ENCODE measurements at places on chromosomes 13 and 19.

DNA sequence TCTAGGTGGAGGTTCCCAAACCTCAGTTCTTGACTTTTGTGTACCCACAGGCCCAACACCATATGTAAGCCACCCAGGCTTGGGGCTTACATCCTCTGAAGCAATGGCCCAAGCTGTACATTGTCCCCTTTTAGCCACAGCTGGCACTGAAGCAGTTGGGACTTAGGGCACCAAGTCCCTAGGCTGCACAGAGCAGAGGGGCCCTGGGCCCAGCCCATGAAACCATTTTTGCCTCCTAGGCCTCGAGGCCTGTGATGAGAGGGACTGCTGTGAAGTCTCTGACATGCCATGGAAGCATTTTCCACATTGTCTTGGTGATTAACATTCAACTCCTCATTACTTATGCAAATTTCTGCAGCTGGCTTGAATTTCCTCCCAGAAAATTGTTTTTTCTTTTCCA, 30.2 kb downstream of the ING1 start:
- DNase-seq: no peak

- no peak for DNase-seq
Observed at GRCh38 chr13:97259798-97260714, 37.9 kb downstream of the MBNL2 start.

GRCh38 chr13:40102360-40102727, 446.9 kb downstream of the COG6 start:
- no peak for DNase-seq

DNA sequence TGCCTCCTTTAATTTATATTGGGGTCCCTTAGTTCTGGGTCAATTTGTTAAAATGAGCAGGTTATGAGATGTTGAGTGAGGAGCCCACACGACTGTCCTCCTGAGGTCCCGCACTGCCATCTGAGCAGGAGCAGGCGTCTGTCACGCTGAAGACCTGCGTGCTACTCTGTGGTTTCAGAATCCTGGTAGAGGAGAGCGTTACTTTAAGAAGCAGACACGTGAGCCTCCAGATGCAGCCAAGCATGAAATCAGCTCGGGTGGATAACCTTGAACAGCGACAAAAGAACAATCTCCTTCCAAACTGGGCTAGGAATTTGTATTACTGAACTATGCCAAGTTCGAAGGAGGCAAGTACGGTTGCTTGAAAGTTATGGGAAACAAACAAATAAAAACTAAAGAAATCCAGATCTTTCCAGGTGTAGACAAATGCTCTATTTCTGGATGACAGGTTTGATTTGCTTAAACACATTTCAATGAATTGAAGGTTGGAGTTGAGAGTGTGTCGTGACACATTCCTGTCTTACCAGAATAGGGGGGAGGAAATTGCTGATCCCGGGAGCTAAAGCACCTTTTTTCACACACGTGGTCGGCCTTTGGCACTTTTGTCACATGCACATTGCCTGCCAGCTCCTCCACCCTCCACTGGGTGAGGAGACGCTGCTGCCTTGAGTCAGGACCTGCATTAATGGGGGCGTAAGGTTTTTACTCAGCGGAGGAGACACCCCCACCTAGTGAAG, 945.5 kb upstream of the SLC10A2 start:
- no peak for DNase-seq

- DNase-seq: peak; percentile 68
Observed at GRCh38 chr19:16417660-16418596, 53.8 kb downstream of the EPS15L1 start.

DNA sequence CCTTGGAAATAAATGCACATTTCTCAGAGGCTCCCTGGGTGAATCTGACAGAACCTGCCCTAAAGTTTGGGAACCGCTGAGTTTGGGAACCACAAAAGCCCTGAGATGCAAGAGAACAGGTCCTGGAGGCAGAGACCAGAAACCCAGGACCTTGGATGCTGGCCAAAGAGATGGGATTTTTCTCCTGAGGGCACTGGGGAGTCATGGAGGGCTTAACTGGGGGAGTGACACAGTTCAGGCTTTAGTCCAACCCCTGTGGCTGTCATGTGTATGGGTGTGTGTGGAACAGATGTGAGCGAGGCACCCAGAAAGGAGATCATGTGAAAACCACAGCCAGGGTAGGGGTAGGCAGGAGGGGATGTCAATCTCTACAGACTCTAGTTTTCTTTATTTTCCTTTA, 3.9 kb upstream of the NCCRP1 start:
- DNase-seq: no peak

DNA sequence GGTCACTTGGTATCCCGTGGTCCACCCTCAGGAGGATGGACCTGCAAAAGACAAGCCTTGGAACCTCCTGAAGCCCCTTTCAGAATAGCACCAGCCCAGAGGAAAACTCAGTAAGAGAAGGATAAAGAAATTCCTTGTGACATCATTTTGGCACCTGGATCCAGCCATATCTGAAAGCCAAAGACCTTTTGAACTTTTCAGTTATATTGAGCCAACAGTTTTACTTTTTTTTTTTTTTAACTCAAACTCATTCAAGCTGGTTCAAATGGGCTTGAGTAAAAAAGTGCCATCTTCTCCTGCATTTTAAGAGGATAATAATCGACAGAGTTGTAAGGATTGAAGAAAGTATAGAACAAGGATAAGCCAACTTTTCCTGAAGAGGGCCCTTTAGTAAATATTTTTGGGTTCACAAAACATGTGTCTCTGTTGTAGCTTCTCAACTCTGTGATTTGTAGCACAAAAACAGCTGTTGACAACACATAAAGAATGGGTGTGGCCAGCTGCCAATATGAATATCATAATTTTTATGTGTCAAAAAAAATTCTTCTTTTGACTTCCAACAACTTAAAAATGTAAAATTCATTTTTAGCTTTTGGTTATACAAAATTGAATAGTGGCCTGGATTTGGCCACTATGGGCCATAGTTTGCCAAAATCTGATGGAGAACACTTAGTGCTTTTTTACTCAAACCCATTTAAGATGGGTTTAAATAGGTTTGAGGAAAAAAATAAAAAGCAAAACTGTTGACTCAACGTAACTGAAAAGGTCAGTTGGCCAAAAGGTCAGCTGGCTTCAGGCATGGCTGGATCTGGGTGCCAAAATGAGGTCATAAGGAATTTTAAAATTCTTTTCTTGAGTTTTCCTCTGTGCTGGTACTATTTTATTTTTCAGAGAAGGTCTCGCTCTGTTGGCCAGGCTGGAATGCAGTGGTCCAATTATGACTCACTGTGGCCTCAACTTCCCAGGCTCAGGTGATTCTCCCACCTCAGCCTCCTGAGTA, 50.7 kb downstream of the ACSBG2 start:
- no peak for DNase-seq

DNA sequence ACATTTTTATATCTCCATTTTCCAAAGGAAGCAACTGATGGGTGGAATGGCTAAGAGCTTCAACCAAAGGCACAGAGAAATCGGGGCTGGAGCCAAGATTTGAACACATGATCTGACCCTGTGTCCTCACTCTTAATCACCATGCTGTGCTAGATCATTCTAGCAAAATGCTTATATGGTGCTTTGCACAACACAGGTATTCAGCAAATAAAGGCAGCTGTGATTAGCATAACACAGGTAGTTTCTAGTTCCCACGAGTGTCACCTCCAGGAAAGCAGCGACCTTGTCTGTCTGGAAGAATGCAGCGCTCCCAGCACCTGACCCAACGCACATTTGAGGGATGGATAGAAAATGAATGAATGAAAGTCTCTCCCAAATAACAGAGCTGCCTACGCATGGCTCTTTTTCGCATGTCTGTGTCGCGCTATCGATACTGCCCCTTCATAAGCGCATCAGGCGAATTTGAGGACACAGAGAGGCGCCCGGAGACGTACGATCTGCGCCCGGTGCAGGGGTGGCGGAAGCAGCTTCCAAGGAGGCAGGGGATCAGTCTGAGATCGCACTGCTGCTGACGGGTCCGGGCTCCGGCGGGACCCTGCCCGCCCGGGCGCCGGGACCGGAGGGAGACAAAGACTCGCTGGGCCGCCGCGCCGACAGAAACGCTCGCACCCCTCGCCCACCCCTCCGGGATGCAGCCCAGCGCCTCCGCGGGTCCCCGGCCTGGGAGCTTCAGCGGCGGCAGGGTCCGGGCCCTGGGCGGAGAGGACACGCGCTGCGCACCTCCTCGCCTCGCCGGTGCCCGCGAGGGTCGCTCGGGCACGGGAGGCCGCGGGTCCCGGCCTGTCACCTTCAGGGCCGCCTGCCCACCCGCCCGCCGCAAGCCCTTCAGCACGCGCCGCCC, 609 bp downstream of the EPS15L1 start:
- peak; percentile 53 for DNase-seq

DNA sequence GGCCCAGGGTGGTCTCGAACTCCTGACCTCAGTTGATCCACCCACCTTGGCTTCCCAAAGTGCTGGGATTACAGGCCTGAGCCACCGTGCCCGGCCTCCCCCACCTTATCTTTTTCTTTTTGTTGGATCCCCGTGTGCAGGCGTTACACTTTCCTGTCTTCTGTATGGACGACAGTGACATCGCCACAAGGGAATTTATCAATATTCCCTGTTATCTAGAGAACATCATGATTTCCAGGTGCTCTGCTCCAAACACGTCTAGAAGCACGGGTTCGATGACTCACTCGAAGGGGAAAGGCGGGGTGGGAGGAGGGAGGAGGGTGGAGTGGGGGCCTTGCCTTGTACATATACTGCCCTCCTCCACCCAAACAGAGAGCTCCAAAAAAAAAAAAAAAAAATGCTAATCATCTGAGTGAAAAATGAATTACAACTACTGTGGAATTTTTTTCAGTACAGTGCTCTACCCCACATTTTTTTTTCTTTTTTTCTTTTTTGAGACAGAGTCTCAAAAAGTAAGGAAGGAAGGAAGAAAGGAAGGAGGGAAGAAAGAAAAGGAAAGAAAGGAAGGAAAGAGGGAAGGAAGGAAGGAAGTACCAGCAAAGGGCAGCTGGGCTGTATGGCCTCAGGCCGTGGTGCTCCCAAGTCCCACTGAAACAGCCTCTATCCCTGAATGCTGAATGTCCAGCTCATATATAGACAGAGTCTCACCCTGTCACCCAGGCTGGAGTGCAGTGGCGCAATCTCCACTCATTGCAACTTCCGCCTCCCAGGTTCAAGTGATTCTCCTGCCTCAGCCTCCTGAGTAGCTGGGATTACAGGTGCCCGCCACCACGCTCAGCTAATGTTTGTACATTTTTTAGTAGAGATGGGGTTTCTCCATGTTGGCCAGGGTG, 36.8 kb downstream of the INSR start:
- no peak for DNase-seq

GRCh38 chr13:26011996-26012821, 39.6 kb downstream of the SHISA2 start:
- peak; percentile 86 for DNase-seq

DNA sequence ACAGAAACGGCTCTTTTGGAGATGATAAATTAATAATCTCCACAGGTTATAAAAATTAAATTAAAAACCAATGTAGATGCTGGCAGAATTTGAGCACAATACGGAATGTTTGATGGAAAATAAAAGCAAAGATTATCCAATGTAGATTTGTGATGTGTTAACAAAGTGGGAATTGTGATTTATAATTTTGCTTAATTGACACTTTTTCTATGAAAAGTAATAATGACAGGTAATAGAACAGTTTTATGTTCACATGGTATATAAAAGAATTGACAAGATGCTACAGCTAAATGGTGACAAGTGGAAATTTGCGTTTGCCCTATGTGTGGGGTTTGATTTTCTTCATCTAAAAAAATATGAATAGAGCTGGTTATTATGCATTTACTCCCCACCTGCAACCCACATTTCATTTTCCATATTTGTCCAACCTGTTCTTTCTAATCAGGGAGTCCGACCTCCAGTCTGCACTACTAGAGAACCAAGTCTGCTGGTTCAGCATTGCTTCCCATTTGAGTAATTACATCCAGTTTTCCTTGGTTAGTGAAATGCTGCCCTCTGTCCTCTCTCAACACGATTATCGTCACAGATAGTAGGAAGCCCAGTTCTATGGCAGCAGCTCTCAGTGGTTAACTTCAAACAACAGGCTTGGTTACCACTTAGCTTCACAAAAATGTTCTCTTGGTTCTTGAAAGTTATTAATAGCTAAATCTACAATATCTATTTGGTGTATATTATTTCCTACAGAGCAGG, 61.4 kb upstream of the SLITRK1 start:
- DNase-seq: no peak

GRCh38 chr19:46016426-46017094, 6.3 kb downstream of the PGLYRP1 start:
- peak; percentile 93 for DNase-seq

GRCh38 chr13:87810391-87810801, 139.2 kb downstream of the SLITRK5 start:
- DNase-seq: no peak

- DNase-seq: peak; percentile 14
Observed at GRCh38 chr19:35352177-35352447, 4.4 kb downstream of the FFAR1 start.

DNA sequence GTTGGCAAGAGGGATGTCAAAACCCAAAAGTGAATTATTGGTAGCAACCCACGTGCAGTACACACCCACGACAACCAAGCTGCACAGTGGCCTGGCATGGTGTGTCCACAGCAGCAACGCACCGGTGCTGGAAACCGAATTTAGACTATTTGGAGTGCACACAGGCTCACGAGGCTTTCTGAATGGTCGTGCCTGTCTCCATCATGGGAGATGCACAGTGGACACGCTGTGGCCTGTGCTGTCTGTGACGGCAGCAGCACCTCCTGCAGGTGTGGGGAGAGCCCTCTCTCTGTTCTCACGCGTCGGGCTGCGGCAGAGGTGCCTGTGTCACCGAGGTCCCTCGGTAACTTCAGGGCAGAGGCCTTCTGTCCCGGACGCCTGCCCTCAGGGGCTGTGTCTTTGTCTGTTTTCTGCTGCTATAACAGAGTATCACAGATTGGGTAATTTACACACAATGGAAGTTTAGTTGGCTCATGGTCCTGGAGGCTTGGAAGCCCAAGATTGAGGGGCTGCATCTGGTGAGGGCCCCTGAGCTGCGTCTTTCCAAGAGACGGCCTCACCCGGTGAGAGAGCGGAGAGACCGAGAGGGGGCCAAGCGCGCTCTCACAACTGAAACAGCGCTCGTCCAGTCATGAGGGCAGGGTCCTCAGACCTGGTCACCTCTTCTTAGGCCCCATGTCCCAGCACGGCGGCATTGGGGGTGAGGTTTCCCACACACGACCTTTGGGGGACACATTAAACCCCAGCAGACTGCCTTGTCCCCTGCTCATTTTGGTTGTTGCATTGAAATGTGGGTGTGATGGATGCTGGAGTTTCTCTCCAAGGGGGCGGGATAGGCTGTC, 9.1 kb upstream of the MCF2L start:
- no peak for DNase-seq

- no peak for DNase-seq
Observed at GRCh38 chr13:90502153-90502552, 845.3 kb upstream of the MIR17HG start.

GRCh38 chr19:44808463-44809371, at the start of gene BCAM:
Gene BCAM (plus strand): TSS chr19:44809103. CDS start chr19:44809125, 22 bp downstream.
- DNase-seq: no peak

DNA sequence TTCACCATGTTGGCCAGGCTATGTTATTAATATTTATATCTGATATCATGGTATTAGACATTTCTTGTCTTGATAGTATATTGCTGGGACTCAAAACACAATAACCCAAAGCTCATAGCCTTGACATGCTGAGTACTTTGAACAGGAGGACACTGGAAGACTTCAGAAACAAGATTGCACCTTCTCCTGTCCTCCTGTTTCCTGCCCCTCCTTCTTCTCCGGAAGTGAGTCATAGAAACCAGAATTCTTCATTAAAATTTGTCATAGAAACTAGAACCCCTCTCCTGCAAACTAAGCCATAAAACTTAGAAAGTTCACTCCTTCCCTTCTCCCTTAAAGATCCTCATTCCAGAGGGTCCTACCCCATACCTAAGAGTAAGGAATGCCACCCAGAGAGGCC, 400.2 kb downstream of the SLITRK5 start:
- DNase-seq: no peak

All from natural killer cell (primary cell).